CD4-positive, alpha-beta T cell (primary cell): ENCODE measurements at places on chromosomes 16 and 17. TPM values are rescaled to one million over a fixed set of nuclear protein-coding genes. Genes with fewer than 3 reads are reported as not detected.

The OTOA gene
- 0.19 TPM for total RNA-seq

The ABCA8 gene
- not detected for total RNA-seq

The SLC35G6 gene
- 0.17 TPM for total RNA-seq

The DNAI2 gene
- 0.66 TPM for total RNA-seq

The NOTUM gene
- not detected for total RNA-seq

The KRT17 gene
- total RNA-seq: not detected

The AIPL1 gene
- not detected for total RNA-seq

The ADORA2B gene
- not detected for total RNA-seq

The C17orf75 gene
- 15.9 TPM for total RNA-seq

The RAD51C gene
- 11.6 TPM for total RNA-seq
